ENCODE measurements at places on chromosomes 7 and 10.

- no peak for DNase-seq
Observed at GRCh38 chr10:97550336-97551149, 22.0 kb upstream of the ANKRD2 start.

- no peak for DNase-seq
Observed at GRCh38 chr7:149794661-149795060, 21.3 kb upstream of the ZNF467 start.

GRCh38 chr7:98296833-98297232 lies 15.3 kb downstream of the BRI3 start:
- no peak for DNase-seq

- DNase-seq, result no peak
Observed at GRCh38 chr10:101286248-101287046, 57.2 kb upstream of the LBX1 start.

DNA sequence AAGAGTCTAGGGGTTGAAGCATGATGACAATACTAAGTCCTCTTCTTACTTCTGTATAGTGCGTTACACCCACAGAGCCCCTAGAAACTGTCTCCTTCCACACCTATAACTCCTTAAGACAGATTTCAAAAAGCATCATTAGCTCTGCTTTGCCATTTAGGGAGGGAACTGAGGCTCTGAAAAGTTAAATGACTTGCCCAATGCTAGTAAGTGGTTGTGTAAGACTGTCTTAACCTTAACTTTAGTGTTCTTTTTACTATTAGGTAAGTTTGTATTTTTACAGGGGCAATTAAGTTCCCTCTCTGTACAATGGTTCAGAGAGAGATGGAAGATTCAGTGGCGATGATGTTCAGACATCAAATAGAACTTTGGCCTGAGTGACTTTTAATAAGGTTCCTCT lies 72.7 kb upstream of the ASAH2 start:
- DNase-seq, result no peak

- peak; percentile 15 for DNase-seq
Observed at GRCh38 chr7:127578036-127578684, 7.2 kb downstream of the GCC1 start.

DNA sequence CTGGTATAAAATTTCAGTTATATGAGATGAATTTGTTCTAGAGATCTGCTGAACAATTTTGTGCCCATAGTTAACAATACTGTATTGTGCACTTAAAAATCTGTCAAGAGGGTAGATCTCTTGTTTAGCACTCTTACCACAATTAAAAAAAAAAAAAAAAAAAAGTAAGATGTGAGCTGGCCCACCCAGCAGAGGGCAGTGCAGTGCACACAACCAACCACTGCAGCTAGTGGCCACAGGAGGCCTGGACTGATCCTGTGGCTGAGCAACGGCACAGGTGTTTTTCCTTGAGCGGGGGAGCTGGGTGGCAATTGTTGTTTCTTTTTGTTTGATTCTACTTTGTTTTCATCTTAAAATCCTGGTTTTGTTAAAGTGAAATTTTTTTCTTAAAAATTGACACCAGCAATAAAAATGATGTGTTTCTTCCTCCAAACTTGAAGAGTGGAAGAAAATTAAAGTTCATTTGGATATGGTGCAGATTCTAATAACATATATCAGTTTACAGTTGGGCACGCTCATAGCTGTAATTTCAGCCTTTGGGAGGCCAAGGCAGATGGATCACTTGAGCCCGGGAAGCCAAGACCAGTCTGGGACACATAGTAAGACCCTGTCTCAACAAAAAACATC lies 171.1 kb upstream of the TBX20 start:
- no peak for DNase-seq

Measured in brain (organoid and tissue), 16 donors.